Occipital lobe (tissue), 3 donors: ENCODE measurements at places on chromosomes 5 and 9.
A peak's percentile ranks its signal among the peaks of the same experiment; 100 is the strongest.

DNA sequence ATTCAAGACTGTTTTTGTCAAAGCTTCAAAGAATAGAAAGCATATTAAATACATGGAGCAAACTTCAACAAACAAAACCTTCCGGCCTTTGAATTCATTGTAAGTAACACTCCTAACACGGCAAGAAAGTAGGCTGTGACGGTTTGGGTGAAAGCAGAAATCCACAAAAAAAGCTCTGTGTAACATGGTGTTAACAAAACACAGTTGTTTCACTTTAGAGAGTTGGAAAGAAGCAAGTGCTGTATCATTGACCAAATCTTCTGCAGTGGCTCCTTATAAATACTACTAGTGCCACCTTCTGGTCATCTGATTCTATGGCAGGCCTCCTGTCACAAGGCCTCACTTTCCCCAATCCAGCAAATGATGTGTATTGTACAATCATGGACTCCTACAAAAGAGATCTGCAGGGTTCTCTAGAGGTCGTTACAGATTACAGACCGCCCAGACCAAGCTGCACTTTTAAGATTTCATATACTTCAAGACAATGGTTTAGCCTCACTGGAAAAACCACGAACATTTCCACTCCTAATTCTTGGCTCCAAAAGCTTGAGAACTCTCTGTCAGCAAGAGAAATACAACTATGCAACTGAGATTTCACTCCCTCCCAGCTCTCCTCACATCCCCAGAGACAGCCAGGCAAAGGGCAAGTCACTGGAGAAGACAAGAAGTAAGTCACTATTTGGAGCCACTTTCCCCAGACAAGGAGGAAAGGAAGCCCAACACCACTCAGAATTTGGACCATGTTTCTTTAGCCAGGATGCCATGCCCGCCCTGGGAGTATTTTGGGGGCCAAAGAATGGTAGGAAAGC is 196.2 kb downstream of the DTWD2 start:
- peak; percentile 24 for DNase-seq

DNA sequence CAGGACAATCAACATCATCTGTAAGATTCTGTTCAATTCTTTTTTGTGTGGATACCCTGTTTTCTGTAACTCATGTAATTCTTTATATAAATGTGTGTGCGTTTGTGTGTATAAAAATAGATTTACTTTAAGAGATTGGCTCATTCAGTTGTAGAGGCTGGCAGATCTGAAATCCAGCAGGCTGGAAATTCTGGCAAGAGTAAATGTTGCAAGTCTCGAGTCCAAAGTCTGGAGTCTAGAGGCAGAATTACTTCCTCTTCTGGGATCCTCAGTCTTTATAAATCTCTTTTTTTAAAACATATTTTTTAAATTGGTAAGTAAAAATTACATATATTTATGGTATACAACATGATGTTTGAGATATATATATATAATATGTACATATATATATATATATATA is 202.1 kb upstream of the TMEM161B start:
- no peak for DNase-seq

GRCh38 chr5:135930029-135930948 is 24.5 kb downstream of the LECT2 start:
- no peak for DNase-seq

DNA sequence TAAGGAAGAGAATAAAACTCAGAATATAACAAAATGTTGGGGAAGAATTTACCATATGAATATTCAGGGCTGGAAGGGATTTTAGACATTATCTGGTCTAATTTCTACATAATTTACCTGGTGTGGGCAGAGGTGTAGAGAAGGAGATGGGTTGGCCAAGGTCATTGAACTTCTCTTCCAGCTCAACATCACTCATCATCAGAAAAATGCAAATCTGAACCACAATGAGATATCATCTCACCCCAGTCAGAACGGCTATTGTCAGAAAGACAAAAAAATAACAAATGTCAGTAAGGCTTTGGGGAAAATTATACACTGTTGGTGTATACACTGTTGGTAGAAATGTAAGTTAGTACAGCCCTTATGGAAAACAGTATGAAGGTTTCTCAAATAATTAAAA is 121.7 kb downstream of the PTTG1 start:
- no peak for DNase-seq

DNA sequence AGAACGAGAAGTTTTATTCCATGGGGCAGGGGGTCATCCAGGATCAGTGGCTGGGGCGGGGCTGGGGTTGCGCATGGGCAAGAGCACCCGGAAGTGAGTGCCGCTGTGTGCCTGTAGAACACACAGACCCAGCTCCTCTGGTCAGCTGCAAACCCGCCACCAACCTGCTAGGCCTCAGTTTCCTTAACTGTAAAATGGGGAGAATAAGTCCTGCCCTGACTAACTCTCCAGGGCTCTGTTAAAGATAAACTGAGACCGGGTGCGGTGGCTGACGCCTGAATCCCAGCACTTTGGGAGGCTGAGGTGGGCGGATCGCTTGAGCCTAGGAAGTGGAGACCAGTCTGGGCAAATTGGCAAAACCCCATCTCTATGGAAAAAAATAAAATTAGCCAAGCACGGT is 152.2 kb downstream of the GABBR2 start:
- DNase-seq: no peak

DNA sequence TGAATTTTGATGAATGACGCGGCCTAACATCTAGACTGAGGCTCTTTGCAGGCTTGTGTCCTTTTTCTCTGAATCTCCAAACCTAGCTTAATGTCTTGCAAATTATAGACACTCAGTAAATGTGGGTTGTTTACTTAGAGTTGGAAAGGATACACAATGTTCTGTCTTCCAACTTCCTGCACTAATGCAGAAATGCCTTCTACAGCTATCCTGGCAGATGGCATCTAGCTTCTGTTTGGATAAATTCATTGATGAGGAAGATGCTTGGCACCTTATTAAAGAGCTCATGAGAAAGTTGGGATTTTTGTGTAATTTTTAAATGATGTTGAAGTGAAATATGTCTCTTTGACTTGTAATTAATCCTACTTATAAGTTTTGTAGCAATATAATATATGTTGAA is 1822.2 kb downstream of the MAT2B start:
- no peak for DNase-seq

- no peak for DNase-seq
These were observed 11.1 kb upstream of the RXRA start for GRCh38 chr9:134314950-134315715.

DNA sequence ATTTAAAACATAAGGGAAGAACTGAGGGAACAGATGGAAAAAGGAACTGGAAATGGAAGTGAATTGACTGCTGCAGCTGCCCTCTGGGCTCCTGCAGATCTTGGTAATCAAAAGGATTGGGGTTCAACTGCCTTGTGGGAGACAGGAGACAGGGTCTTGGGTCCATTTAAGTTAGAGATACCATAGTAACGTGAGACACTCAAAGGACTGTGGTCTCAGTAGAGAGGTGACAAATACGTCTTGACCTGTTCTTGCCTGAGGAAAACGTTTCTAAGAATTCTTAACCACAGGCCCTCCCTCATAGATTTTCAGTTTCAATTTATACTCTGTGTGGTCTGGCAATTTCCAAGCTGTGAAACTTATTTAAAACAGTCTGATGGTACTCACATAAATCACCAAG is 100.8 kb upstream of the DHFR start:
- DNase-seq: no peak

GRCh38 chr5:163943546-163943945 is 438.1 kb downstream of the MAT2B start:
- DNase-seq: no peak

- DNase-seq: no peak
These were observed 16.8 kb downstream of the CD180 start for GRCh38 chr5:67179697-67180361.

DNA sequence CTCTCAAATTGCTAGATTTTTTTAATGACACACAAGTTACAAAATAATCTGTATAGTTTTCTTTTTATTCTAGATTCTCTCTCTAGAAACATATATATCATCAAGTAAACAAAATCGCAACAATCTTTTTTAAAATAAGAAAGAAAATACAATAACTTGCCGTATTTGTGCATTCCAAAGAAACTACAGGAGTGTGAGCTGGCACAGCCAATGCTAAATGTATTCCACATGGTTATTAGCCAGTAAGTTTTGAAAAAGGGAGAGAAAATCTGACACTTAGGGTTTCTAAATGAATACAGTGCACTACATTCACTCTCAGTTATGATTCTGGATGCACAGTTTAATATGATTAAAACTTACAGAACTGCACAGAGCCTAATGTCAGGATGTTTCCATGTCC is 117.9 kb downstream of the BNC2 start:
- no peak for DNase-seq

- DNase-seq: no peak
These were observed 69.5 kb upstream of the ANXA1 start for GRCh38 chr9:73081979-73082657.

- DNase-seq: no peak
These were observed 290.5 kb upstream of the ITGA1 start for GRCh38 chr5:52497133-52497693.

DNA sequence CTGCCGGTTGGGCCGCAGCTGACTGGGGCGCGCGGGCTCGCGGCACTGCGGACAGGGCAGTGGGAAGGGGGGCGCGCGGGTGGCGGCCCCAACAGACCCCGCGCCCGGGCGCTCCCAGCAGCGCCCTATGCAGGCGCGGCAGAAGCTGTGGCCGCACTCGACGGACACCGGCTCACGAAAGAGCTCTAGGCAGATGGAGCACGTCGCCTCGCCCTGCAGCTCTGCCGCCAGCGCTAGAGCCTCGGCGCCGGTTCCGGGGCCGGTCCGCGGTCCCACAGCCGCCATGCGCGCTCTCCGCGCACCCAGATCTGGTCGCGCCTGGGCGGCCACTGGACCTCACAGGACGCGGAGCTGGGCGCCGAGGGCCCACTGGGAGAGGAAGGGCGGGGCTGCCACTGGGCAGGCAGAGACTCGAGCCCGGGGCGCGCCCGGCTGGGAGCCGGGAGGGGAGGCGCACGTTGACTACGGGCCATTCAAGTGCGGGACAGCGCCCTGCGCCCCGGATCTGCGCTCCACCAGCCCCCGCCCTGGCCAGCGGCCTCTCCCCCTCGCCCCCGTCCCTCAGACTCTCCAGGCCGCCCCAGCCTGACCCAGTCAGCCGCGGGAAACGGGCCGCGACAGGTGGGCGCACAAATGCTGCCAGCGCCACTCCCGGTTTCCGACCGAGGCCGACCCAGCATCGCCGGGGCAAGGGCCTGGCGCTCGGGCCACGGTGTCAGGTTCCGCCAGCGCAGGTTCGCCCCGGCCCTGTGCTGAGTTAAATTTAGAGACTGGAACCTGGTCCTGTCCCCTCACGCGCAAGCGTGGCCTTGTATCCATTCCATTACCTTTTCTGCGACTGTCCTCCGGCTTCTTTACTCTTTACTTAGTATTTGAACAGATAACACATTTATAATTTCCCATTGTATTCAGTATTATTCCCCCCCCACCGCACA is at the start of gene TRIM7:
Gene TRIM7 (minus strand): TSS at position 371 of the 935 bp plus-strand sequence. CDS start 86 bp downstream, at position 285.
- no peak for DNase-seq

DNA sequence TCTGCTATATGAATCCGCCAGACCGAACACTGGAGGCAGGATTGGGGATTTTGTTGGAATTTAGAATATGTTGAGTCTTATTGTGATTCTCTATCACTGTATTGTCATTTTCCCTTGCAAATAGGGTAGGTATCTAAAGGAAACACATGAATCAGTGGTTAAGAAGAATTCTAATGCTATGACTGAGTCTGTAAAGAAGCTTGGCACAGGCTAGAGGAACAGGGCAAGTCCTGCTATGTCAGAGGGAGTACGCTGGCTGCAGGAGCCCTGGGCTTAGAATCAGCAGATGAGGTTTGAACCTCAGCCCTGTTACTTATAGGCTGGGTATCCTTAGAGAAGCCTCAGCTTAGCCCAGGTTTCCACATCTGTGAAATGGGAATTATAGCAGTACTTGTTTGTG is 198.1 kb downstream of the NR3C1 start:
- no peak for DNase-seq

DNA sequence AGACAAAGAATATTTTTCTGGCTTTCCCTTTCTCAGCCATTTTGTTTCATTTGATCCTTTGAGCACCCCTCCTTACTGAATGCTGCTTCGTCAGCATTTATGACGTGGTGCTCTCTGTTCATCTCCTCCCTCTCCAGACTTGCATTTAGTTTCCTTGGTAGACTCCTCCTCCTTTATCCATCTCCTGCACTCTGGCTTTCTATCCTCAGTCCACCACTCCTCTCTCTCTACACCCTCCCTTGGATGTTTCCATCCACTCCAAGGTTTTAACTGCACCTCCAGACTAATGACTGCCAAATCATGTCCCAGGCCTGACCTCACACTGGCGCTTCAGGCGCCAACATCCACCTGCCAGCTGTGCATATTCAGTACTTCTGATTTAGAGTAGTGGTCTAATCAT is 245.4 kb downstream of the RAB3C start:
- no peak for DNase-seq

DNA sequence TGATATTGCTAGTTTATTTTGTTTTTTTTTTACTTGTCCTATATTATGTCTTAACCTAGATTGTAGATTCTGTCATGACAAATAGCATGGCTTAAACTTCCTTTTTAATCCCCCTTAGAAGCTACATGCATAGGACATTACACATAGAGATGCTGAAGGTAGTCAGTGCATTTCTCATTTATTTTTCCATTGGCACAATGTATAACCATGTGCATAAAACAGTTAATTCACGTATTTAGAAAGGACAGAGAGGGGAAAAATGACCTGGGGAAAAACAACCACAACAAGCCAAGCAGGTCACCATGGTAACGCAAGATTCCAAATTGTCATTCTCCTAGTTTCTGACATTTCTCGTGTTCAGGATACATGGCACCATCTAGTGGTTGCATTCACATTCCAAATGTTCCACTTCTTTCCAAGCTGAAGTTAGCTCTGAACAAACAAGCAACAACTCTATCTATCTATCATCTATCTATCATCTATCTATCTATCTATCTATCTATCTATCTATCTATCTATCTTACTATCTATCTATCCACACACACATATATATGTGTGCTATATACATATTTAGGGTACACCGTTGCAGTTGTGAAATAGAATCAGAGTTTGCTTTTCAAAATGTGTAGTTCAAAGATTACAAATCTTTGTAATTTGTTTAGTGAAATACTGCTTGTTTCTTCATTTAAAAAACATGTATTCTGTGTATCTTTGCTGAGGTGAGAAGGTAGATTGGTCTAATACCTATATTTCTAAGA is 487.2 kb upstream of the ST8SIA4 start:
- no peak for DNase-seq

- DNase-seq: no peak
These were observed 415.3 kb upstream of the IRX4 start for GRCh38 chr5:2297991-2298390.

- peak; percentile 6 for DNase-seq
These were observed 61.4 kb upstream of the SHISAL2B start for GRCh38 chr5:64628901-64629300.
